ENCODE measurements at places on chromosomes 6 and 20.

- no peak for DNase-seq
Measured at GRCh38 chr6:37998366-37998765, 178.8 kb downstream of the ZFAND3 start.

- DNase-seq = no peak
Measured at GRCh38 chr6:113416170-113416569, 441.0 kb upstream of the MARCKS start.

DNA sequence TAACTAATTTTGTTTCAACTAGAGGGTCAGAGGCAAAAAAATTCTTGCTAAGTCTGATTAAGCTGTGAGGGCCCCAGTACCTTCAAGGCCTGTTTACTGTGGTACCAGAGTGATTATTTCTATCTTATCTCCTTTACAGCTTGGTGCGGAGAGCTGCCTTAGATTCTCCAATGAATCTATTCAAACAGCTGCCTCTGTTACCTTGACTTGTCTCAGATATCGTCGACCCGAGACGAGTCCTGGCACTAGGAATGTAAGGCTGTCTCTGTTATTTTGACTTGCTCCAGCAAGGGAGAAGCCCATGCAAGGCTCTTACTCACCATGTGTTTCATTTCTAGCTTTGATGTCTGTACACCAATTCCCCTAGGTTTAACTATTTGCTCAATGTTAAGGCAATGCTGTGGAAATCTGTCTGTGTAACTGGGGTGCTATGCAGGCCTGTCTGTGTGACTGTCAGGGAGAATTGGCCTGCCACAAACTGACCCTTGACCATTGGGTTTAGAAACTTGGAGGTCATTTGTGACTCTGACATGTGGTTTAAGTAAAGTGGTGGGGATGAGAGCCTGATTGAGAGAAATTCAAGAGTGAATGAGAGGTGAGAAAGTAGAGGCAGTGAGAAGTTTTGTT, 10.4 kb upstream of the FKBPL start:
- DNase-seq = no peak

GRCh38 chr6:168130168-168130696, 51.2 kb upstream of the FRMD1 start:
- DNase-seq = no peak

- DNase-seq = no peak
Measured at GRCh38 chr6:376827-377640, 14.5 kb upstream of the IRF4 start.

DNA sequence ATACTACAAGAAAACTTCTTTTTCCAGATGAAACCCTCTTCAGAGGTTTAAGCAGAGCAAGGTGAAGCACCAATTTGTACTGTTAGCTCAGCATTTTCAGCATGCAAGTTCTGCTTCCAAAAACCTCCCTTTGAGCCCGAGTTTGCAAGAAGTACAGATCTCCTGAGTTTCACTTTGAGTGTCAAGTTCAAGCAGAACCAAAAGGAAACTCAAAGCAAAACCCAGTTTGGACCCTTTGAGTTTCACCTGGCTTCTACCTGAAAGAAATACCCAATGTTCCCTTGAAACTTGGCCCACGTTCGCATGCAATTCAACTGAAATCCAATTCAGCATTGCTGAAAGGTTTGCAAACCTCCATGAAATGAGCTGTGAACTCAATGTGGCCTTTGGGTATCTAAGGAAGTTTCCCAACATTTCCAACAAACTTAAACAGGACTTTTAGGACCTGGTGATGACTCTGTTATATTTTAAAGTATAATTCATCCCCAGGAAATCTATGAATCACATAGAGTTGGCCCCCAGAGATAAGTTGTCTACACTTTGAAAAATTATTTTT, 62.9 kb upstream of the HBS1L start:
- DNase-seq = no peak

GRCh38 chr6:16488813-16489212, 250.4 kb downstream of the GMPR start:
- no peak for DNase-seq

DNA sequence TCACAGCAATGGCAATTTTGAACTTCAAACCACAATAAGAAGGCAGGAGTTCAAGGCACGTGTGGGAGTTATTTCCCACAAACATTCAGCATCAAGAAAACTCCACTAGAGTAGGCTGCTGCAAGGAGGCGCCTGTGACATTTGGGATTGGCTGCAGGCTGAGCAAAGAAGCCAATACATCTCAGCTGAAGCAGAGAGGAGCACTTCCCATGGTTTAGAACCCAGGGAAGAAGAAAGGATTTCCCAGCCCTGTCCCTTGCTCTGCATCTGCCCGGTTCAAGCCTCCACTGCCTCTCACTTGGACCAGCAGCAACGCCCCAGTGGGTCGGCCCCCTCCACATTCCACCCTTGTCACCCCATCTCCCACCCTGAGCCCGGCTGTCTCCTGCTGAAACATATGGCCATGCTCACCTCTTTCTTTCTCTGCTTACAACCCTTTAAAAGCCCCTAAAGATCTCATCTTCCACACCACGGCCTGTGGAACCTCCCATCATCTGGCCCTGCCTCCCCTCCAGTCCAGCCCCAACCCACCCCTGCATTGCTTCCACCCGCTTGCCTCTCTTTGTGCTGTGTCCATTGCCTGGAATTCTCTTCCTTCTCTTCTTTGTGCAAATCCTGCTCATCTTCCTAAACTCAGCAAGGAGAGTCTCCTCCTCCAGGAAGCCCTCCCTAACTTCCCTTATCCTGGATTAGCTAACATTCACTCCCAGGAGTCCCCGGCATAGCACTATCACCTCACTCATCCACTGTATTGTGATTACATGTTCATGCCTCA, 128.3 kb downstream of the ANKRD60 start:
- no peak for DNase-seq

DNA sequence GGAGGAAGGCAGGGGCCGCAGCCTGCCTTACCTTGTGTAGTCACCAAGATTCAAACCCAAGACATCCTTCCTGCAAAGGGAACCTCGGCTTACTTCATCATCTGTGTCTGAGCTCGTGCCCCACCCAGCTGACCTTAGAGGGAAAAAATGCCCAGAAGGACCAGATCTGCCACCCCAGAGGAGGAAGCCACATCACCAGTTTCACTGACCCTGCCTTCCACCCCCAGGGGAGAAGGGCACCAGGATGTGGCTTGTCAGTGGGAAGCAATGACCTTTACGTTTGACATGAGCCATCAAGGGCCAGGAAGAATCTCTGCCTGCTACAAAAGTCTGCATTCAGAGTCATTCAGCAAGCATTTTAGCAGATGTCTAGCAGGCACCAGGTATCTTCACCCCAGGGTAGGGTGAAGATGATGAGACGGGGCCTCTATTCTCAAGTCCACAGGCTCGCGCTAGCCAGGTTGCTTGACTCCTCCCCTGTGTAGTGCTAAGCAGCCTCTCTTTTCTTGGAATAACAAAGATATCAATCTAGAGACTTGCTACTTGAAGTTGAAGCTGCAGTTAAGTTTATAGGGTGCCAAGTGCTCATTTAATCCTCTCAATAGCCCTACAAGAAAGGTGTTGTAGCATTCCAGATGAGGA, 28.1 kb downstream of the HM13 start:
- DNase-seq = no peak

- DNase-seq = no peak
Measured at GRCh38 chr6:79084693-79085092, 6.6 kb upstream of the PHIP start.

DNA sequence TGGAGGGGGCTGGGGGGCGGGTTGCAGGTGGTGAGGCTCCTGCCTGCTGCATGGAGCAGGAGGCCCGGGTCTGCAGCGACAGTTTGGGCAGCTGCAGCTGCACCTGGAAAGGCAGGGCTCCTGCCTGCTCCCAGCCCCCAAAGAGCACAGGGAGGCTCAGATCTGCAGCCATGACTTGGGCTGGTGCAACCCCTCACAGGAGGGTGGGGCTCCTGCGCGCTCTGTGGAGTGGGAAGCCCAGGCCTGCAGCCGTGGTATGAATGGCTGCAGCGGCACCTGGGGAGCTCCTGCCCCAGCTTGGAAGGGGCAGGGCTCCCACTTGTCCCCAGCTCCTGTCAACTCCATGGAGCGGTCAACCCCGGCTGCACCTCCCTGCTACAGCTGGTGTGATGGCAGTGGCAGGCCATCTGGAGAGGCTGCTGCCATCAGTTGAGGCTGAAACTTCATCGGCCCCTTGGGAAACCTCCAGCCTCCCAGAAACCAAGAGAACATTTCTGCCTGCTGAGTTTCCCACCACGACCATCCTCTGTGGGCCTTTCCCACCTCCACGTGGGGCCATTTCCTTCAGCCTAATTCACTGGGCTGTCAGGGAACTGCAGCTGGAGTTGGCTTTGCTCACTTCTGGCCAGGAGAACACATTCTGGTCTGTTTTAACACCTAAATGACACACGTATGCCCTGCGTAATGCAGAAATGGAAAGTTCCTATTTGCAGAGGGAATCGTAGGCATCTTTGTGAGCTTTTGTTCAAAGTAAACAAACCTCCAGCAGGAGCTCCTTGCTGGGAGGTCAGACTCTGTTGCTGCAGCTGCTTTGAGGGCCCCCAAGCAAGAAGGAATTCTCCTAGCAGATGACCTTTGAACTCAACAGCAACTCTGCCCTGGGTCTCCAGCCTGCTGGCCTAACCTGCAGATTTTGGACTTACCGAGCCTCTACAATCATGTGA, 429.0 kb downstream of the PREX1 start:
- DNase-seq = no peak

DNA sequence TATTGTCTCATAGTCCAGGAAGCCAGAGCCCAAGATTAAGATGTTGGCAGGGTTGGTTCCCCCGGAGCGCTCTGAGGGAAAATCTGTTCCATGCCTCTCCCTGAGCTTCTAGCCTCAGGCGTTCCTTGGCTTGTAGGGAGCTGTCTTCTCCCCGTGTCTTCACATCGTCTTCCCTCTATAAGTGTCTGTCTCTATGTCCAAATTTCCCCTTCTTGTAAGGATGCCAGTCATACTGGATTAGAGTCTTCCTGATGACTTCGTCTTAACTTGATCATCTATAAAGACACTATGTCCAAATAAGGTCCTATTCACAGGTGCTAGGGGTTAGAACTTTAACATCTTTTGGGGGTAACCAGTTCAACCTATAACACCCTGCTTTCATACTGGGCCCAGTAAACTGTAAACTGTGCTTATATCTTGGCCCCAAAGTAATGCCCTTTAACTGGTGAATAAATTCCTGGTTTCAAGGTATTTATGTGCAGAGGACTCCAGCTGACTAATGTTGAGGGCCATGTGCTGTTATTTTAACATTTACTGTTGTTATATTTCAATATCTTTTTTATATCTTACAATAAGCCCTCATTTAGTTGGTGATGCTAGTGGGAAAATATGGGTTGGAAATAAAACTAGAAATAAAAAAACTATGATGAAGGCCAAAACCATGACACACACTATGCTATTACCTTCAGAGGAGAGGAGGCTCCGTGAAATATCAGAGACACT, 101.7 kb upstream of the IYD start:
- DNase-seq = no peak

DNA sequence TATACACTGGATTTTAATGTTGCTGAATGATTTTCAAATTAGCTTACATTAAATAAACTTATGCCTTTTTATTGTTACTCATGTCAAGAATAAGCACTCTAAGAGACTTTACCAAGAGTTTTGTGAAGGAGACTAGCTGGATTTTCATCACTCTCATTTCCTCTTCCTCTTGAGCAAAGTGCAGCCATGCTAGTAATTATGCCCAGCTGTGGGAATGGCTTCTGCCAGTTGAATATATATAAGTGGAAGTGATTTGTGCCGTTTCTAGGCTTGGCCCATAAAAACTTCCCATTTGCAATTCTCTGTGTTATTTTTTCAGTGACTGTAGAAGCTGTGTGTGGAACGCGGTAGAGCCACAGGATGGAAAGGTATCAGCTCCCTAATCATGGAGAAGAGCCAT, 255.8 kb downstream of the HDGFL1 start:
- no peak for DNase-seq

DNA sequence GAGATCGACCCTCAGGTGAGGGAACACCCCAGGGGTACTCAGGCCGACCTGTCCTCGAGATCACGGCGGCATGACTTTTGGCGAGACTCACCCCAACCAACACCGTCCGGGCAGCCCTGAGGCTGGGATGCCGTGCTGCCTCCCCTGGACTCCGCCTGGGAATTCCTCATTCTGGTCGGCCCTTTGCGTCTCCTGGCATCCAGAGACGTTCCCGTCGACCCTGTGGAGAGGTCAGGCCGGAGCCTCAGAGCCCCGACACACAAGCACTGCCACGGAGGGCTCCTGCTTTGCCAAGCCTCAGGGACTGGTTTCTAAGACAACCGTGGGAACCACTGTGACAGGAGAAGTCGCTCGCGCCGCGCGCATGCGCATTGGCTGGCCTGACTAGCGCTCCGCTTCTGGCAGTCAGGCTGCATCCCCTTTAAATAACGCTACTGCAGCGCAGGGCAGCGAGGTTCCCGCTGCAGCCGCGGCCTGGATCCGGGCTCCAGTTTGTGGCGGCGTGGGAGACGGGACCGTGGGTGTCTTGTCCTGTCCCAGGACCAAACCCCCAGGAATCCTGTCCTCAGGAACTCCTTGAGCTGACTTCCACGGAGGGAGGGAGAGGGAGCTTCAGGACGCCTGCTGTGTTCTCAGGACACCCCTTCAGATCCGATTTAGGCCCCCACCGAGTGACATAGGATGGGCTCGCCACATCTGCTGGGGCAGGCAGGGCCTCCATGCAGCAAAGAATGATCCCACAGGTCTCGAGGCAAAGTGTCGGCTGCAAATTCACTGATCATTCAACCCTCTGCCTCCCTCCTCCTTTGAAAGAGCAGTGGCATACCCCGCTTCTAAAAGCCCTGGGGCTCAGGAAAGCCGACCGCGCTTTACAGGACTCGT, 163.2 kb upstream of the ZNF337 start:
- DNase-seq = peak; percentile 56

GRCh38 chr6:27407153-27407814, 18.7 kb downstream of the ZNF391 start:
- no peak for DNase-seq

DNA sequence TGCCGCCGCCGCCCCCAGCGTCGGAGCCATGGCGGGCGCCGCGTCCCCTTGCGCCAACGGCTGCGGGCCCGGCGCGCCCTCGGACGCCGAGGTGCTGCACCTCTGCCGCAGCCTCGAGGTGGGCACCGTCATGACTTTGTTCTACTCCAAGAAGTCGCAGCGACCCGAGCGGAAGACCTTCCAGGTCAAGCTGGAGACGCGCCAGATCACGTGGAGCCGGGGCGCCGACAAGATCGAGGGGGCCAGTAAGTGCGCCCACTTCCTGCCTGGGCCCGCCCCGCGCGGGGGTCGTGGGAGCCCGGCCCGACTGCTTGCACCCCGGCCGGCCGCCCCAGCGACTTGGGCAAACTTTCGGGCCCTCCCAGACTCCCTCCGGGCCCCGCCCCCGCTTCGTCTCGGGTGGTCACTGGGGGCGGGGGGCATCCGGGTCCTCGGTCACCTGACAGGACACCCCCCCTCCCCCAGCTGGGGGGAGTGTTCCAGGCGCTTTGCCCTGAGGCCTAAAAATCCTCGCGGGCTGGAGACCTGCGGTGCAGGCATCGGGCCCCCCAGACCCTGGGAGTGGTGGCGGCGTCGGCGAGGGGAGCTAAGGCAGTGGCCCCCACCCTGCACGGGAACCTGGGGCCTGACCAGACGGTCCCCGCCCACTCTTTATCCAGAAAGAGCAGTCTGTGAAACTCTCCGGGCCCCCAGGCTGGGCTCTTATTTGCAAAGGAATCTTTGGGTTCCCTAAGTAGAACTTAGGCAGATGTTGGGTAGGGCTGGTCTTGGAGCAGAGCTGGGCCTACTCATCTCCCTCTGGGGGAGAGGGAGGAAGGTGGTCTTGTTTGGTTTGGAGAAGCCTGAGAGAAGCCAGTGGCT, 501 bp downstream of the PLCG1 start:
- peak; percentile 62 for DNase-seq

GRCh38 chr6:29764422-29765196, 41.4 kb downstream of the HLA-F start:
- DNase-seq = no peak

GRCh38 chr20:35472209-35472608, 16.8 kb downstream of the CEP250 start:
- DNase-seq = no peak

All from activated naive CD4-positive, alpha-beta T cell (primary cell).